ENCODE measurements at places on chromosomes 5 and 9.
A peak's percentile ranks its signal among the peaks of the same experiment; 100 is the strongest.

DNA sequence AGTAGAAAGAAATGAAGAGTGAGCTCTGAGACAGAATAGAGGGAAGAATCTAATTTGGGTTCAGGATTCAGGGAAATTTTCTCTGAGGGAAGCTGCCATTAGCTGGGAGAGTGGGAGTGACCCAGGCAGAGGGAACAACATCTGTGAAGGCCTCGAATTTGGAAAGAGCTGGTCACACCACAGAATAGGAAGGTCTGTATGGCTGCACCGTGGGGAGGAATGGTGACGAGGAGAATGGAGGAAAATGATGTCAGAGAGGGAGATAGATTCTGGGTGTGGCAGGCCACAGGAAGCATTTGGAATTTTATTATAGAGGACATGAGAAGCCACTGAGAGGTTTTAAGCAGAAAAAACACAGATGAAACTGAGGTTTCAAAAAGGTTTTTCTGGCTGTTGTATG lies 98.5 kb downstream of the MAMDC2 start:
- no peak for DNase-seq

- peak; percentile 23 for DNase-seq
Measured at GRCh38 chr5:104541141-104541785, 978.7 kb upstream of the NUDT12 start.

GRCh38 chr9:93452710-93453046 lies 703 bp downstream of the FAM120AOS start:
- DNase-seq, result no peak

DNA sequence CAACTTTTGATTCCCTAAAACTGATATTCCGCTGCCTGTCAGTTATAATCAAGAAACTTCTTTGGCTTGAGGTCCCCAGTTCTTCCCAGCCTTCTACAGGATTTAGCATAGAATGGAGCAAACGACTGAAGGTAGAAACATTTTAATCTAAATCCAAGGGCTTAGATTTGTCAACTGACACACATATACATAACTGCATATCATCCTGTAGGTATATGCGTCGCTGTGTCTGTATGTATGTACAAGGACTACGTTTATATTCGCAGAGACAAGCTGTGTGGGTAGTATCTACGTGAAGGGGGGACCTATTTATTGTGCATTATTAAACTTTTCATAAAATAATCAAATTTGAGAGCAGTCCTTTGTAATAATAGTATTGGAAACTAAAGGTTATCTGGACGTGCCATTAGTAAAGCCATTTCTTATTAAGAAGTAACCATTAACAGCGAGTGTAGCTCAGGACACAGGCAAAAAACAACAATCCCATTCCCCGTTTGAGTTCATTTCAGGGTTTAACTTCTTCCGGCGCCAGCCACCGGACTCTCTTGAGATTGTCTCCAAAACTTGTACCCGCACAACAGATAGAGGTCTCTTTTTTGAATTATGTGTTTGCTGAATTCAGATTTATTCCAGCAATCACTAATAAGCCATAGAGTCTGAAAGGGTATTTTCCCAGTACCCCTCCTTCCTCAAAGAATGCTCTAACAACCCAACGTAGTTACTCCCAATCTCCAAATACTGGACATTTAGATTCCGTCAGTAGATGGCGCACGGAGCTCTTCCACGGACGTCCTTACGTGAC lies 2.1 kb upstream of the MLLT3 start:
- peak; percentile 87 for DNase-seq

DNA sequence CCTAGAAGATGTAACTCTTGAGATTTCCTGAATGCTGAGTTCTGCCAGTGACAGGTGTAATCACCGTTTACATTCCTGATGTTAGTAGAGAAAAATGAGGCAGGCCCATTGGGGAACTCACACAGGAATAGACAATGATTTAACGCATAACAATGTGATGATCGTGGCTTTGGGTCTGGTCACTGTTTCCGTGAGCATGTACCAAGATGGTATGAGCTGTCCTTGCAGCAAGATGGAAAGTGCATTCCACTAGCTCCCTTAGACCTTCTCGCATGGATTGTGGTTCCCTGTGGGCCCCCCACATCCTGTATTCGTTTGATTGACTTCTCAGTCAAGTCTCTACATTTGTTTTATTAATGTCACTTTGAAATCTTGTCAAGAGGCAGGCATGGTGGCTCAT lies 124.0 kb upstream of the DAP start:
- DNase-seq, result no peak

GRCh38 chr5:135076051-135076491 lies 42.0 kb upstream of the PITX1 start:
- no peak for DNase-seq

- no peak for DNase-seq
Measured at GRCh38 chr5:118467103-118467502, 521.2 kb downstream of the DTWD2 start.

- DNase-seq, result no peak
Measured at GRCh38 chr9:94772144-94772543, 45.6 kb downstream of the AOPEP start.

DNA sequence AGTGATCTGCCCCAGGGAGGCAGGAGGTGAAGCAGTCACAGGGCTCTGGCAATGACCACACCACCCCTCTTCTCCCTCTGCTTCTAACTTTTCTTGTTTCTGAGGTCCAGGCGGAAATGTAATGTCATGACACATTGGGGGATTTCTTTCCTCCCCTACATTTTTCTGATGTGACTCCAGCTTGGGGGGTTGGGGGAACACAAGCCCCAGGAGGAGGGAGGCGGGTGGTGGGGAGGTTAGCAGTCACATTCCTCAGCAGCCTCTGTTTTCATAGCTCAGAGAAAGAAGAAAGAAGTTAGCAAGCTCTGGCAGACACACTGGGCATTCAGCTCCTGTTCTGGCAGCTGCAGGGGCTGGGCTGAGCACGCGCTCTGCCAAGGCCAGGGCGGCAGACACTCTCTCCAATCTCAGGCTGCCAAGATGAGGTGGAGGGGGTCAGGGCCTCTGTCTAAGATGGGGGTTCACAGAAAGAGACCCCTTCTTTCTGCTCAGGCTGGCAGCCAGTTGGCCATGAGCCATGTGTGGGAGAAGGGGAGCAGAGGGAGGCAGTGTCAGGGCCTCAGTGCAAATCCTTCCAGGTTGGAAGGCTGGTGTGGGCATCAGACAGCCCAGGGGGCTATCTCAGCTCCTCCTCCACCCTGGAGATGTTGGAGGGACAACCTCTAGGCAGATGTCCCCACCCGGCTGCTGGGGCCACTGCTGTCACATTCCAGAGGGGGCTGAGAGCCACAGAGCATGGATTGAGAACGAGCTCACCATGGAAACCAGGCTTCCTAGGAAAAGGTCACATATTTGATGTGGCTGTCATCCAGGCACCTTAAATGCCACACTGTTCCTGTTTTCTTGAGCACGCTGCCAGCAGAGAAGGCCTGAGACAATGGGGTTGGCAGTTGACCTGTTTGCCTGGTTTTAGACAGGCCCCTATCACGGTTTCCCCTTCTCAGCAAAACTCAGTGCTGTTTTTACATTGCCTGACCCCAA lies 20.1 kb upstream of the PFDN1 start:
- DNase-seq, result peak; percentile 94

GRCh38 chr5:76081811-76082771 lies 1.1 kb upstream of the SV2C start:
- no peak for DNase-seq

DNA sequence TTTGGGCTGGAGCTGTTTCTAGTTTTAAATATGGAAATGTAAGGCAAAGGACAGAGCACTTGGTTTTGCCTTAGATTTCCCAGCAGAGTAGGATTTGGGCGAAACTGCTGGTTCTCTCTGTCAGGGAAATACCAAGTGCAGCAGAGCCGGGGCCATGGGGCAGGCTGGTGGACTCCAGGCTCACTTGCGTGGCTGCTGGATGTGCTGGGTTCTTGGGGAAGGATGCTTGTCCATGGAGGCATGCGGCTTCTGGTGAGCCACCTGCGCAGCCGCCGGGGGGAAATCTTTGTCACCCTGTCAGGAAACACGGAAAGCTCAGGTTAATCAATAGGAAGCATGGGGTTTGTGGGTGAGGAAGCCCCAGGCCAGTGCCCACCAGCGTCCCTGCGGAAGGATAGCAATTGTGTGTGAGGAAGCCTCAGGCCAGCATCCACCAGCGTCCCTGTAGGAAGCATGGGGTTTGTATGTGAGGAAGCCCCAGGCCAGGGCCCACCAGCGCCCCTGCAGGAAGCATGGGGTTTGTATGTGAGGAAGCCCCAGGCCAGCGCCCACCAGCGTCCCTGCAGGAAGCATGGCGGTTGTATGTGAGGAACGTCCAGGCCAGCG lies 80.1 kb downstream of the DAP start:
- no peak for DNase-seq

- no peak for DNase-seq
Measured at GRCh38 chr9:80646211-80646610, 1043.1 kb downstream of the TLE1 start.
